ENCODE measurements at places on chromosomes 12 and 14.
A peak's percentile ranks its signal among the peaks of the same experiment; 100 is the strongest.

DNA sequence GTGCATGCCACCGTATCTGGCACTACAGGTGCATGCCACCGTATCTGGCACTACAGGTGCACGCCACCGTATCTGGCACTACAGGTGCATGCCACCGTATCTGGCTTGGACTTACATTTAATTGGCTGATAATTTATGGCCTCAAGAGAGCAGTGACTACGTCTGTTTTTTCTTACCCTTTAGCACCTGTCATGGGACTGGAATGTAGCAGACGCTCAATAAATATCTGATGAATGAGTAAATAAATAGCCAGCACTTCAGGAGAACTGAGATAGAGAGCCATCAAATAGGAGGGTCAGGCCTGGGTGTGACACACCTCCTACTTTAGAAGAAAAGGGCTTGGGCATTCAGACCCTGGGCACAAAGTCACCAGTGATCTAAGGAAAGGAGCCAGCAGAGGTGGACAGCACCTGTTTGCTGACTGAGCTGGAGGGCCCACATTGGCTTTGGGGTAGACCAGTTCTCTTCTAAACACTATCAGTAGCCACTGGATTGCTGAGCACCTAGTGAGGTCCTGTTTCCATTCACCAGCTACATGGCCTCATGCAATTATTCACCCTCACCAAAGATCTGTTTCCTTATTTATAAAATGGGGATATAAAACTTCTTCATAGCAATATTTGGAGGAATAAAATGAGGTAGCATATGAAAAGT lies 50.1 kb downstream of the RFX4 start:
- peak; percentile 24 for DNase-seq

GRCh38 chr12:67193704-67194103 lies 75.5 kb upstream of the CAND1 start:
- peak; percentile 8 for DNase-seq

- no peak for DNase-seq
These were observed 69.9 kb downstream of the WIF1 start for GRCh38 chr12:65051218-65051617.

DNA sequence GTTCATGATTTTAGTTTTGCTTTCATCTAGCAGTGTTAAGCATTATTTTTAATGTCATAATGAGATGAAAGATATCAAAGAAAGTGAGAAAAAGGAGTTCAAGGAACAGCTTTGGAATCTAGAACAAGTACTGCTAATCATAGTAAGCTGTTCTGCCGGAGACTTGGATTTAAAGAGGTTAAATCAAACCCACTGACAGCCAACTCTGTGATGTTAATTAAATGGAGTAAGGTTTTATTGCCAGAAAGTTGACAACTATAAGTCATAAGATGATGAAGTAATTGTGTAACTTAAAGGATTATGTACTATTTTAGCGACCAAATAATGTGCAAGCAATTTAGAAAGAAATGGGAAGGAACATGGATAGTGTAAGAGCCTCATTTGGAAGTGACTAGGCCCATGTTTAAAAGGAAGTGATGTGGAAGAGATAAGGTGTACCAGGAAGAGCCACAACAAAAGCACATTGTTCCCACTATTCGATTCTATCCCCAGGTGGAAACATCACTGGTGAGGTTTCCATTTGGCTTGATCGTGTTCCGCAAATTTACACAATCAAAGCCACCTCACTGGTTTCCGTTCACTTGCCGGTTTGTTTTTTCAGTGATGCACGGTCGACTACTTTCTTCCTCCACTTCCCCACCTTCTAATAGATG lies 388.5 kb downstream of the PAWR start:
- no peak for DNase-seq

DNA sequence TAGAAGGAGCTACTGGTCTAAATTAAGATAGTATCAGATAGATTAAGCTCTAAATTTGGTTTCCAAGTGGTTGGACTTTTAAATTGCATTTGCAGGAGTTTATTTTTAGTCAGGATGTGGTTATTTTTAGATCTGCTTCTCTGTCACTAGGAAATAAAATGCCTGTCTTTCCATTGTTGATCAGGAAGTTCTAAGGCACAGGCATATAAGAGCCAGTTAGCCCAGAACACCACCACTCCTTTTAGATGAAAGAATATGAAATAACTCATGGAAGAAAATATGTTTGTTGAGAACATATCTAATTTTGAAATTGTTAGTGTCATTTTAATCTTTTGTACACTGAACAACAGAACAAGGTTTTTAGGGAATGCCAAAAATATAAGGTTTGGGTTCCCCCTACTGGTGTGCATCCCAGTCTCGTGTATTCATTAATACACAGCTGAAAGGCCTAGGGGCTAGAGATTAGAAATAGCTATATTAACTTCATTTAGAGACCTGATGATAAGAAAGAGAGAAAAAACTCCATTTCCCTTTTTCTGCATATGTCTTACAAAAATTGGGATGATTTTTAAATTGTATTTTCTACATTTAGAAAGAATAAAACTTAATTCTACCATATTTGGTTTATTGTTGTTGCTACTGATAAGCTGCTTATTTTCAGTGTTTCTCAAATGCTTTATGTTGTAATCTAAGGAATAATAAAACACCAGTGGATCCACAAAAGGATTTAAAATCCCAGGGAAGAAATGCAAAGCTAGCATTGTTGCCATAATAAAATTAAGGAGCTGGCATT lies 67.2 kb downstream of the RIC8B start:
- DNase-seq = no peak

DNA sequence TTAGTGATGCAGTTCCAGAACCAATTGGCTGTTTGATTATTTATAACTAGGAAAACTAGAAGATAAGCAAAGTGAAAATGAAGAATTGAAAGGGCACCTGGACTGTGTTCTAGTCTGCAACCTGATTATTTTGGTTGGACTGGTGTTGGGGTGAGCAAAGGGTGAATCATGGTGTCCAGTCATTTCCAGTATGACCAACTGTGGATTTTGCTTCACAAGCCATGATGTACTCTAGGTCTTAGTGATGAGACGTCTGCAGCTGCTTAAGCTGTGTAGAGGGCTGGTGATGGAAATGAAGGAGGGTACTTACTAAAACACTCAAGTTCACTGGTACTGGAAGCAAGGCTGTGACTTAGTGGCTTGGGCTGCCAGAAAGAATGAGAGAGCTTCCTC lies 193.2 kb upstream of the FRMD6 start:
- DNase-seq = peak; percentile 68

- no peak for DNase-seq
These were observed 79.0 kb upstream of the AMIGO2 start for GRCh38 chr12:47158792-47159191.

DNA sequence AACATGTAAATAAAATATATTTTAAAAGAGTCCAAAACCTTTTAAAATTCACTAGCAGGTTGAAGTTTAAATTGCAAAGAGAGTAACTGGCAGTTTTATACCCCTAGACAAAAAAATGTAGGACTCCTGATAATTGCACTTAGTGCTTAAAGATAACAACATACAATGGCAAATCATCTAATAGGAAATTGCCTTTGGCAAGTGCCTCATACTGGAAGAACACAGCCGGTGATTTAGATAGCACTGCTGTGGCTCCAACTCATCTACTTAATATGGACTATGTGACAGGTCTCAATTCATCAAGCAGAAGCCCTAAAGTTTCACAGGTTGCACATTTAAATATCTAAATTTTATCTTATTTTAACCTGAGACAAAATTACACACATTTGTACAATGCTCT lies 13.4 kb downstream of the C12orf50 start:
- DNase-seq = no peak

- DNase-seq = no peak
These were observed 162.1 kb downstream of the ZFP36L1 start for GRCh38 chr14:68630611-68631393.

- no peak for DNase-seq
These were observed 105.2 kb upstream of the SYT1 start for GRCh38 chr12:78759367-78759766.

GRCh38 chr14:42370056-42370455 lies 763.4 kb downstream of the LRFN5 start:
- DNase-seq = no peak

DNA sequence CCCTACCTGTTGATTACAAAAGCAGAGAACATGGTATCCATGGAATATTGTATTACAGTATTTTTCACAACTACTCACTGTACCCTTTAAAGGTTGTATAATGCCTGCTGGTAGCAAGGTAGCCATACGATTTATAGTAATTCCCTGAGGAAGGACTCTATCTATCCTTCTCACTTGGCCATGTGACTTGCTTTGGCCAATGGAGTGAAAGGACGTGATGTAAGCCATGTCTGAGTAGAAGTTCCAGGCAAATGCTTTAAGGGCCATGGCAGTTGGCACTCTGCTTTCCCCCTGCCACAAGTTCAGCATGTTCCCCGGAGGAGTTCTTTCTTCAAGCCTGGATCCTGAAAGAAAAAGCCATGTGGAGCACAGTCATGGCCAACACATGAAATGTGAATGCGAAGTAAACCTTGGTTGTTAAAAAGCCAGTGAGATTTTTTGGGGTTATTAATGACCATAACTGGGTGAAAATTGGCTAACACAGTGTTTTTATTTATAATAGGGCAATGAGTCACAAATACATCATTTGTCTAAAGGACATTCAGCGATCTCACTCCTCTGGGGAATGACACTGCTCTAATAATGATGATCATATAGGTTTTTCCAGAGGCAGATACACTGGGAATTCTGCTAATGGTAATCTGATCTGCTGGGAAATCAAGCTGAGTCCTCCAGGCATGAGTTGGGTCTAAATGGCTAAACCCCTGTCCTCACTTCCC lies 67.4 kb upstream of the SLC38A2 start:
- no peak for DNase-seq

- no peak for DNase-seq
These were observed 10.3 kb downstream of the TESPA1 start for GRCh38 chr12:54974279-54974678.

DNA sequence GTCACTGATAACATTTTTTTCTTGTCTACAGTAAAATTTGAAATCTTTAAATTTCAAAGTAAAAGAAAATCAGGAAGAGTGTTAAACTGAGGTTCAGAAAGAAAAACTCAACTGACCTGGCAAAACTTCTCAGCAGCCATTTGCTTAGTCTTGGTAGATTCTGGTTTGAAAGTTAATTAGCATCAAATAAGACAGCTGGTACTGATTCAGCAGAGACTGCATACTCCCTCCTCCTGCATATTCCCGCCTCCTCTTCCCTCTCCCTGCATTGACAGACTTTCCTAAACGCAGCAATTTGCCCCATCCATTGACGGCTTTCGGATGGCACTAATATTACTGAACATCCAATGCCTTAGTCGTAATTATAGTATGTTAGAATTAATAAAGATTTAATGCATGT lies 520.8 kb downstream of the FLRT2 start:
- DNase-seq = no peak

- DNase-seq = no peak
These were observed 331.9 kb upstream of the FLRT2 start for GRCh38 chr14:85198001-85198400.

- DNase-seq = no peak
These were observed 139.8 kb downstream of the KIF26A start for GRCh38 chr14:104278214-104278534.

GRCh38 chr14:94128216-94128839 lies 1.1 kb downstream of the IFI27L2 start:
- DNase-seq = no peak

DNA sequence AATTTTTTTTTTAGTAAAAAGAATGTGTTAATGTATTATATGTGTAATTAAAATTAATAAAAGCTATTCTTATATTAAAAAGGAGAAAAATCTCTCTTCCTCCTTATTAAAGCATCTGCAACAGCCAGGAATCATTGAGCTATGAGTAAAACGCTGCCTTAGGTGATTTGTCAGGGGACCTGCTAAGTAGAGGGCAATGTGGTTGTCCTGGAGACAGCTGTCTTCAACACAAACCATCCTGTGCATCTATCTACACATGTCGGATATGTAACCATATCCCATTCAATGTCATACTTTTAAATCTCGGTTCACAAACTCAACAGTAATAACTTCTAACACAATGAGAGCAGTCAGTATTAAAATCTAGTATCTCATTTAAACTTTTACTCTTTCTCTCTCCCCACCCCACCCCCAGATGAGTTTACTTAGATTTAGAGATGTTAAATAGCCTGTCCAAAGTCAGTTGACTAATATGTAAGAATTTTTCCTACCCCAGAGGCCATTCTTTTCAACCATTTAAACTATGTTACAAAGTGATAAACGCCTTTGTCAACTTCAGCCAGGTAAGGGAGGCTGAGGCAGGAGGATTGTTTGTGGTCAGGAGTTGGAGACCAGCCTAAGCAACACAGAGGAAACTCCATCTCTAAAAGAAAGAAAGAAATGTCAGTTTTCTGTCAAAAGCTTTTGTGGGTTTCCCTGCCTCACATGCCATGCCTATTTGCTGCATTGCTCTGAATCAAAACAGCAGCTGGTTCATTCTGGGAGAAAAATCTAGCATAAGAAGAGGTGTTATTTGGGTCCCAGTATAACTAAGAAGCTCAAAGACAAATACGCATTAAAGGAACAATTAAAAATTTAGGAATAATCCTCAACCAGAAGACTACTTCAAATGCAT lies 413.7 kb upstream of the CCDC196 start:
- DNase-seq = no peak

DNA sequence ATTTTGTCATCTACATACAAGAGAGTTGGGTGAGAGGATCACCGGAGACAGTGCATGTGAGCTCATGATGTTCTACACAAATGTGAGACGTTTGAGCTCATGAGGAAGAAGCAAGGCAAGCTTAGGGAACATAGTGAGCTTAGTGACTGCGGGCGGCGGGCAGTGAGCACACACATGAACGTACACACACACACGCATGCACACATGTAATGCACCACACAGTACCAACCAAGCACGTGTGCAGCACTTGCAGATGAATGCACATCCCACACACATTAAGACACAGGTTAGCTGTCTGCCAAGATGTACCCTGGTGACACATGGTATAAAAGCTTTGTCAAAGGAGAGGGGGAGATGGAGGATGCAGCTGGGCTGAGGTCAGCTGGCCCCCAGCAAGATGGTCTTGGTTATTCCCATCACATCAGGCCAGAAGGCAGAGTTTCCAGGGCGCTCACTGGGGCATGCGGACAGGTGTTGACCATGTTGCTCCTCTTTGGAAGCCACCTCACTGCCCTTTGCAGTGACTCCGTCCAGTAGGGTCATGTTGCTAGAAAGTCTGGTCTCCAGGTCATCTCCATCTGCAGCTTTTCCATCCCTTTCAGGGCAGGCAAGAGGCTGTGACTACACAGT lies 8.7 kb upstream of the CACNA2D4 start:
- no peak for DNase-seq

DNA sequence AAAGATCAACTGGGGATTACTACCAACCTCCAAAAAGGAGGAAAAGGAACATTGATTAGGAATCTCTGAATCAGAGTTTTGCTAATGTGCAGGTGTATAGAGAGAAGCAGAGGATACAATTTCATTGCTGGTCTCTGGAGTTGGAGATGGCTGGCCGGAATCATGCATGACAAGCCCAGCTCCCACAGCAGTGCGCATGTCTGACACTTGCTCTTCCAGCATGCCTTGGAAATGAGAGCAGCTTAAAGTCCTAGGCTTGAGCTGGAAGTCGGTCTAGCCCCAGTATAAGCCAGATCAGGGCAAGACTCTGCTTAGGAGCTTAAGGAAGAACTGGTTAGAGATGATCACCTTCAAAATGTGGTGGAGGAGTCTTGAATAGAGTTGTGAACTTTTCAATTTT lies 742.8 kb downstream of the DIO2 start:
- DNase-seq = no peak

All from HS-27A (cell line).